Hematopoietic multipotent progenitor cell (in vitro differentiated cells): ENCODE measurements at places on chromosomes 16 and 17. TPM values are rescaled to one million over a fixed set of nuclear protein-coding genes. Genes with fewer than 3 reads are reported as not detected.
A peak's percentile ranks its signal among the peaks of the same experiment; 100 is the strongest.

DNA sequence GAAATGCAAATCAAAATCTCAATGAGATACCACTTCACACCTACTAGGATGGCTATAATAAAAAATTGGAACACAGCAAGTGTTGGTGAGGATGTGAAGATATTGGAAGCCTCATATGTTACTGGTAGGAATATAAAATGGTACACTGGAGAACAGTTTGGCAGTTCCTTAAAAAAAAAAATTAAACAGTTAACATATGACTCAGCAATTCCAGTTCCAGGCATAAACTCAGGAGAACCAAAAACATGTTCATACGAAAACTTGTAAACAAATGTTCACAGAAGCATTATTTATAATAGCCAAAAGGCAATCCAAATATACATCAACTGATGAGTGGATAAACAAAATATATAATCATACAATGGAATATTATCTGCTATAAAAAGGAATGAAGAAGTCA, 28.2 kb downstream of the ZNF652 start:
- no peak for DNase-seq

Gene SPATA22
- total RNA-seq, result 0.27 TPM

Gene CBX2
- 44.2 TPM for total RNA-seq

Gene PDILT
- total RNA-seq, result not detected

Gene LPO
- total RNA-seq, result under 0.01 TPM

- no peak for DNase-seq
Observed at GRCh38 chr16:2773188-2773968, 3.7 kb downstream of the ELOB start.

DNA sequence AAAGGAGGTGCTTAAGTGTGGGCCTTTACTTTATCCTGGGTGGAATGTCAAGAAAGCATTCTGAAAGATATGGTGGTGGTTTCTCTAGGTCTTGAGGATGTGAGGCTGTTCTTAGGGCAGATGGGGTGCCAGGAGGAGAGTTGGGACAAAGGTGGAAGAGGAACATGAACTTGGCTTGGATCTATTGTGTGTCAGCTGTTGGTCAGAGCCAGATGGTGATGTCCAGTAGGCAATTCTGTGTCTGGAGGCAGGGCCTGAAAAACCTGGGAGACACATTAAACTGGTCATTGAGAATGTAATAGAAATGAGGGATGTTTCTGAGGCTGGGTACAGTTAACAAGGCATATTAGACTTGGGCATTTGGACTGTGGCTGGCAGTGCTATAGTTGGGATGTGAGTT, 32.6 kb upstream of the RGS9 start:
- no peak for DNase-seq

GRCh38 chr16:66131156-66131807, 235.2 kb upstream of the CDH5 start:
- DNase-seq, result no peak

DNA sequence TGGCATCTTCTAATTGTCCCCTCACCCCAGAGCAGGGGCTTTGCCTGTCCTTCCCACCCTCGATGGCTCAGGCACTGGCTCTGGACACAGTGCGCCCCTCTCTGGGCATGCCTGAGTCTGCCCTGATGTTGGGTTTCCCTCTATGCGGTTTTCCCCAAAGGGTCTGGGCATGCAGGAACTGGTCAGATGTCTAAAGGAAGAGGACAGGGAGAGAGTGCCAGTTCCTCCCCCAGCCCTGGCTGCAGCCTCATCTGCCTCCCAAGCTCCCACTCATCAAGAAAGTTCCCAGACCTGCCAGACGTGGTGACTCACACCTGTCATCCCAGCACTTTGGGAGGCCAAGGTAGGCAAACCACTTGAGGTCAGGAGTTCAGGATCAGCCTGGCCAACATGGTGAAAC, 41.3 kb upstream of the PABPN1L start:
- DNase-seq, result no peak

Gene CEP295NL
- total RNA-seq, result 1.6 TPM

Gene CD7
- 1.9 TPM for total RNA-seq

DNA sequence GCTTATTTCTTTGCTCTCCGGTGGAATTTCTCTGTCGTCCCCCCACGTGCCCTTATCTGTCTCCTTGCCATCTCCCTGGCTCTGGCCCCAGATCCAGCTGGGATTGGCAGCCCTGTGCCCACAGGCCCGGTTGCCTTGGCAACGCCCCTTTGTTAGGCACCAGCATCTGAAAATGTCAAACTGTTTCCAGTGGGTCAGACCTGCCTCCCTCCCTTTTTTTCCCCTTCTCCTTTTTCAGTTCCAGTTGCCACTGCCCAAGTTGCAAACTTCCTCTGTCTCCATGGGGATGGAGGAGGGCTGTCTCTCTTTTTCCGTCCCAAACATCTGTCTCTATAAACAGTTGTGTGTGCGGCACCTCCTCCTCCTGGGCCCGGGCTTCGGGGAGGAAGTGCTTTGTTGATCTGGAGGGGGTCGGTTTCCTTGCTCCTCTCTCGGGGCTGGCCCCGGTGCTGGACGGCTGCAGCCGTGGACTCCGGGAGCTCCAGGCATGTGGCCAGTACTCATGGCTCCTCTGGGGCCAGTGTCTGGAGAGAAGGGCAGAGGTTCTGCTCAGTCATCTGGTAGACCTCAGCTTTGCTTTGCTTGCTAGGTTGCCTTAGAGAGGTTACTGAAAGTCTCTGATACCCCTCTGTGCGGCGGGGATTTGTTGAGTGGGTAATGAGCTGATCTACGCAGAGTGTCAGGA, 35.3 kb downstream of the SOCS3 start:
- no peak for DNase-seq

DNA sequence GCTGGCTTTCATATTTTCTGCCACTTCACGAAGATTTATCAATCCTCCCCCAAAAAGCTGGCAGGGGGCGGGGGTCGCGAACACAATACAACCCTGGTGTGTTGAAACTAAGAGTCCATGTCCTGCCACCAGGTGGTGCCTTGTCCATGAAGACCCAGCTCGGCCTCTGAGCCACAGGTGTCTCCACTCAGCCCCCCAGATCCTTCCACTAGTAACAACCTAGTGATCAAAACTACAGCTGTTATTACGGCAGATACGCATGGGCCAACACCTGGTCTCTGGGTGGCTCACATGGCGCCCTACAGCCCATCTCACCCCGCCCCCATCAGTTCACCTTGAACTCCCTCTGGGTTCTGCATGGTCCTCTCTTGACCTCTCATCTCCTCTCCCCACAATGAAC, 27.7 kb downstream of the USP7 start:
- DNase-seq, result no peak

GRCh38 chr16:68724797-68725196, 12.3 kb upstream of the CDH1 start:
- DNase-seq, result no peak

- DNase-seq, result peak; percentile 79
Observed at GRCh38 chr16:56576585-56577299, 11.9 kb downstream of the MT4 start.
